Activated T-cell treated with anti-CD3 and anti-CD28 coated beads, Interleukin-2, amount 50 U/mL, for 72 hours (primary cell): ENCODE measurements at places on chromosomes 6 and 20. TPM values are rescaled to one million over a fixed set of nuclear protein-coding genes. Genes with fewer than 3 reads are reported as not detected.

The LTV1 gene
- 24.2 TPM for total RNA-seq

The PLA2G7 gene
- not detected for total RNA-seq

The HRH3 gene
- total RNA-seq: not detected

The RHAG gene
- not detected for total RNA-seq

- H3K36me3 ChIP-seq: no peaks in the 10 kb centered on the region
- H3K4me3 ChIP-seq: no peak overlapping the region
- DNase-seq: no peak
- no peaks in the 10 kb centered on the region for H3K4me1 ChIP-seq
- H3K27ac ChIP-seq: no peak overlapping the region
Measured at GRCh38 chr20:40336533-40336932, 352.5 kb downstream of the MAFB start.

GRCh38 chr6:53587291-53587690, 42.4 kb upstream of the GCLC start:
- H3K27me3 ChIP-seq: no peaks in the 10 kb centered on the region
- DNase-seq: no peak
- peaks cover 27% of the 10 kb centered on the region for H3K4me1 ChIP-seq
- peaks cover 1% of the 10 kb centered on the region for H3K36me3 ChIP-seq

- H3K4me3 ChIP-seq: no peak overlapping the region
- no peak for DNase-seq
- H3K4me1 ChIP-seq: no peaks in the 10 kb centered on the region
- no peaks in the 10 kb centered on the region for H3K36me3 ChIP-seq
- H3K27me3 ChIP-seq: peaks cover 2% of the 10 kb centered on the region
Measured at GRCh38 chr6:88268508-88268907, 102.4 kb upstream of the CNR1 start.

GRCh38 chr6:144069506-144069905, 25.9 kb downstream of the SF3B5 start:
- no peak for DNase-seq
- H3K27me3 ChIP-seq: no peaks in the 10 kb centered on the region
- peaks cover 35% of the 10 kb centered on the region for H3K4me1 ChIP-seq

DNA sequence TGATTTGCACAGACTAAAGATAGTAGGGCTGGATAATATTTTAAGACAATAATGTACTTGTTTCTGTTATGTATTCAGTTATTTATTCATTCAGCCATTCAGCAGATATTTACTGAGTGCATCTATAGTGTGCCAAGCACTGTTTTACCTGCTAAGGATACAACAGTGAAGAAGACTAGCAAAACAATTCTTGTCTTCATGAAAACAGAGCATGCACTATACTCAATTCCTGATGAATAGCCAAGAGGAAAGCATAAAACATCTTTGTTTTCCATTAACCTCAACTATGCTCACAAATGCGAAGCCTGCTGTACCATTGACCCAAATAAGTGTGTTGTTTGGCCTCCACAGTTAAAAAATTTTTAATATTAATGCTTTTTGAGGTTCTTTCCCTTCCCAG, 436.7 kb downstream of the BCKDHB start:
- peaks cover 6% of the 10 kb centered on the region for H3K4me1 ChIP-seq
- H3K27me3 ChIP-seq: peaks cover 10% of the 10 kb centered on the region
- no peak for DNase-seq
- no peaks in the 10 kb centered on the region for H3K36me3 ChIP-seq

DNA sequence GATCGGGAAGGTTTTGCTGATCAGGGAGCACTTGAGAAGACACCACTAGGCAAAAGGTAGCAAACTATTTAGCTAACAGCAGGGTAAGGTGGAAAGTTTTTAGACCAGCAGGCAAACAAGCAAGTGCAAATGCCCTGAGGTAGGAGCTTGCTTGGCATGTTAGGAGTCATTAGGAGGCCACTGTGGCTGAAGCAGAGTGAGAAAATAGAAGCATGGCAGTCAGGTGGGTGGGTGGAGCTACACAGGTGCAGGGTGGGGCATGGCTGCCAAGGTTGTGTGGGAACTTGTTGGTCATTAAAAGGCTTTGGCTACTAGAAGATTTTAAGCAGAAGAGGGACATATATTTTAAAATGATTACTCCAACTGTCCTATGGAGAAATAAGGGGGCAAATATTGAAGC, 77.3 kb downstream of the EDN1 start:
- H3K4me3 ChIP-seq: no peak overlapping the region
- H3K4me1 ChIP-seq: no peaks in the 10 kb centered on the region
- DNase-seq: no peak
- H3K27ac ChIP-seq: no peak overlapping the region
- H3K36me3 ChIP-seq: no peaks in the 10 kb centered on the region

DNA sequence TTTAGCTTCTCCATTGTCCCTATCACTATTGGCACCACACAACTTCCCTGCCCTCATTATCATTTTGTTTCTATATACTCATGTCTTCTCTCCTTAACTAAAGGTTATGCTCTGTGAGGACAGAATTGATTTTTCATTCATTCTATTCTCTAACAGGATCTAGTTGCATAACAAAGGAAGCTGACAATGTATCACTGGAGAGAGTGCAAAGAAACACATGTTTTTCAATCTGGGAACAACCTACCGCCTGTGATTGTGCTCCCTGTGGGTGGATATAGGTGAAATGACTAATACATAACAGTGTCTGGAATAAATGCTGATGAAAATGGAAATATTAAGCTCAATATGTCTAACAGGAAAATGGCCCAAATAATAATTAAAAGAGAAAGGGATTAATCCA, 56.6 kb downstream of the COL12A1 start:
- H3K27me3 ChIP-seq: peaks cover 32% of the 10 kb centered on the region
- DNase-seq: no peak
- peaks cover 16% of the 10 kb centered on the region for H3K4me1 ChIP-seq
- no peak overlapping the region for H3K27ac ChIP-seq
- H3K4me3 ChIP-seq: no peak overlapping the region
- H3K36me3 ChIP-seq: peaks cover 6% of the 10 kb centered on the region

- H3K27ac ChIP-seq: no peak overlapping the region
- H3K27me3 ChIP-seq: peaks cover 17% of the 10 kb centered on the region
- H3K4me3 ChIP-seq: no peak overlapping the region
- peaks cover 31% of the 10 kb centered on the region for H3K4me1 ChIP-seq
- no peaks in the 10 kb centered on the region for H3K36me3 ChIP-seq
Measured at GRCh38 chr20:36097337-36098151, 57.0 kb upstream of the EPB41L1 start.

- H3K4me3 ChIP-seq: no peak overlapping the region
- H3K27me3 ChIP-seq: no peaks in the 10 kb centered on the region
- peaks cover 21% of the 10 kb centered on the region for H3K36me3 ChIP-seq
- DNase-seq: no peak
- peak overlapping the region; percentile 84 for H3K27ac ChIP-seq
Measured at GRCh38 chr20:3916364-3916763, 27.2 kb downstream of the PANK2 start.

GRCh38 chr20:5969348-5969935, 19.0 kb downstream of the MCM8 start:
- no peak overlapping the region for H3K27ac ChIP-seq
- no peaks in the 10 kb centered on the region for H3K27me3 ChIP-seq
- H3K4me1 ChIP-seq: no peaks in the 10 kb centered on the region
- no peak for DNase-seq
